ENCODE measurements at places on chromosomes 1 and 21.

- DNase-seq: no peak
Observed at GRCh38 chr1:166693673-166694297, 145.5 kb upstream of the POGK start.

GRCh38 chr1:85240174-85240601 lies 19.3 kb downstream of the C1orf52 start:
- peak; percentile 47 for DNase-seq

DNA sequence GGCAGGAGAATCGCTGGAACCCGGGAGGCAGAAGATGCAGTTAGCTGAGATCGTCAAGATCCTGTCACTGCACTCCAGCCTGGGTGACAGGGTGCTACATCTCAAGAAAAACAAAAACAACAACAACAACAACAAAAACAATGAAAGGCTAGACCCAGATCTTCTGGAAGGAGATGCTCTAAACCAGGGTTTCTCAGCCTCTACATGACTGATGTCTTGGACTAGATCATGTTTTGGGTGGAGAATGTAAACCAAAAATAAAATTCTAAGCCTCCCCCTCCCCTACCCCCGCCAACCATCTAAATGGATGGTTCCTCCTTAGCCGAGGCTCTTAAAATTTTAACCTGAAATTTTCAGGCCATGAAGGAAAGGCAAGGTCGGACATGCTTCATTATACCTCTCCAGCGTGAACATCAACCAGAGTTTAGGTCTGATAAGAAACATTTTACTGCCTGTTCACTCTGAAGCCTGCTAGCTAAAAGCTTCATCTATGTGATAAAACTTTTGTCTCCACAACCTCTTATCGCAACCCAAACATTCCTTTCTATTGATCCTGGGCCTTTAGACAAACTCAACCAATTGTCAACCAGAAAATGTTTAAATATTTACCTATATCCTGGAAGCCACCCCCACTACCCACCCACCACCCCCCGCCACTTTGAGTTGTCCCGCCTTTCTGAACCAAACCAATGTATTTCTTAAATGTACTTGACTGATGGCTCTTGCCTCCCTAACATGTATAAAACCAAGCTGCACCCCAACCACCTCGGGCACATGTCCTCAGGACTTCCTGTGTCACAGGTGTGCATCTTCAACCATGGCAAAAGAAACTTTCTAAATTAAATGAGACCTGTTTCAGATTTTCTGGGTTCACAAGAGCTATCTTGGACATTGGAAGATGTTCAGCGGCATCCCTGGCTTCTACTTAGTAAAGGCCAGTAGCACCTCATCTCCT lies 1.9 kb upstream of the CAPN2 start:
- DNase-seq: no peak

DNA sequence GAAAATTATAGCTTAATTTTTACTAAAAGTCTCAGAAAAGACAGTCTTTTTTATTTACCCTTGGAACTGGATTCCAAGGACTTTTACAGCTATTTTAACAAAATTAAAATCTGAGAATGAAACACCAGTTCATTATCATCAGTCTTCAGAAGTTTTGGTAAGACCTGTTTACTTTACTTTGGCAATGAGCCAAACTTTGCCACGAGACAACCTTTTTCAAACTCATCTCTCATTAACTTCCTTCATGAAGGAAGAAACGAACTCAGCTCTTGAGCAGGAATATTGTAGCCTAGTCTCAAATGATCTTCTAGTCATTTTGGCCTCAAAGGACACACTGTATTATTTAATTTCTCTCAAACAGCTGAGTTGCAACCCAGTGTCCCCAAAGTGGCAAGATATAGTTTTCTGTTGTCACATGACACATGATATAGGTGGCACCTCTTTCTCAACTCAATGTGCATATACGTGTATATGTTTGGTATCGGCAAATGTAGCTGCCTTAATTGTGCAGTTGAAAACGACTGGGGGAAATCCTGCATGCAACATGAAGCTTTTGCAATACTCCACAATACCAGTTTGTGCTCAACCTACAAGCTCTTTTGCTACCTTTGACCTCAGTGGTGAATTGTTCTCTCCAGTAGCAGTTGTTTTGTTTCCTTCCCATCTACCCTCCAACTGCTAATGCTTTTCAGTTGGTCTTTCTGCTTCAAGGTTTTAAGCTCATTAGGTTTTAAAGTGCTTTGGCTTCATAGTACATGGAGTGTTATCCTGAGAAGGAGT lies 8.4 kb upstream of the GNG4 start:
- DNase-seq: no peak

DNA sequence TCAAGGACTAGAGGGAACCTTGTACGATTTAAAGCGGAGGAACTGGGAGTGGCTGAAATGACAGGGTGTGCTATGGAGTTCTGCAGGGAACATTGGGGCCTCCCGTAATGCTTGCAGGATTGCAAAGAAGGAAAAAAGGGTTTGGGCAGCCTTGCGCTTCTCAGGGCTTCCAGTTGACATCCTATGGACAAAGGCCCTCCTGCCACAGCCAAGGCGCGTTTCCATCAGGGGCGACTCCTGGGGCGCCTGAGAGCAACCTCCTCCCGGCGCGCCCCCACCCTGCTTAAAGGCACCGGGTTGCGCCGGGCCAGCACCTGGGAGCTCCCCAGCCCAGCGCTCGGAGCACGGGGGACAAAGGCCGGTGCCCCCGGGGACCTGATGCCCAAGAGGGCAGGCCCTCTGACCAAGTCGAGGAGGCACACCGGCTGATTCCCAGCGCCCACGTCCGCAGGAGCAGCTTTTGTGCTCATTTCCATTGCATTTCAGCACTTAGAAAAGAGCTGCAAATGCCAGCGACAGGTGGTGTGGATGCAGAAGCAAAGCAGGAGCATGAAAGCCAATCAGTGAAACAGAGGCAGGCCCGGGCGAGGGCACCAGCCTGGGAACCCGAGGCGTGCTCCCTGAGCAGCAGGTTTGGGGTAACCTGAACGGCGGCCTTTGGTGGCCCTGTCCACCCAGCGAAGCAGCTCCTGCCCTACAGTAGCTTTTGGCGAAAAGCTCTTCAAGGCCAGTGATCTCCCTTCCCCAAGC lies 17.6 kb upstream of the RNF187 start:
- no peak for DNase-seq

GRCh38 chr1:170789063-170789462 lies 125.1 kb downstream of the PRRX1 start:
- no peak for DNase-seq

DNA sequence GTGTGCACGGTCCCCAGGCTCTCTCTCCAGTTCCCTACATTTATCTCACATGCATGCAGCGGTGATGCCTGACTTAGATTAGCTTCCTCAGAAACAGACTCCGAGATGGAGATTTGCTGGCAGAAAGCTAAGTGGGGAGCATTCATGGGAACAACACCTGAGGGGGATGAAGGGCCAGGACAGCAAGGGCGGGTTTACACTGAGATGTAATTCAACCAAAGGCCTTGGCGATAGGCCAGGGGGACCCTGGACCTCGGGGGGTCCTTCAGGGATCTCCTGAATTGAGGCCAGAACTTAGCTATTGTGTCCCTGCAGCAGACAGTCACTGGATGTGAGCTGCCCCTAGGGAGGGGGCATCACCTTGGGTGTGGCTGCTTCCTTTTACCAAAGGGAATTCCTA lies 246.1 kb upstream of the CSF3R start:
- no peak for DNase-seq
